AG10803 (cell line): ENCODE measurements at places on chromosomes 7 and 10.

DNA sequence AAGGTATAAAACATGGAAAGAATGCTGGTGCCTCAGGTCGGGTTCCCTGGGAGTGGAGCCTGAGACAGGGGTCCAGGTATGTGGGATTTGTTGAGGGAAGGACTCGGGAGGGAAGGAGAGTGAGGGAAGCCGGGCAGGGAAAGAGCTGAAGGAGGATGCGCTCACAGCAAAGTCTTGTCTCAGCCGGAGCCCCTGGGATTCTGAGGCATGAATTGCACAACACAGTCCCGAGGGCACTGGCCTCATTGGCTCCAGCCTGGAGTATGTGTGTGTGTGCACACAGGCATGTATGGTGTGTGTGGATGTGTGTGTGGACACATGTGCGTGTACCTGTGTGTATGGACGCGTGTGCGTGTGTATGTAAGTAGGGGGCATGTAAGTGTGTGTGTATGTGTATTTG is 87.4 kb downstream of the WDFY4 start:
- no peak for DNase-seq

DNA sequence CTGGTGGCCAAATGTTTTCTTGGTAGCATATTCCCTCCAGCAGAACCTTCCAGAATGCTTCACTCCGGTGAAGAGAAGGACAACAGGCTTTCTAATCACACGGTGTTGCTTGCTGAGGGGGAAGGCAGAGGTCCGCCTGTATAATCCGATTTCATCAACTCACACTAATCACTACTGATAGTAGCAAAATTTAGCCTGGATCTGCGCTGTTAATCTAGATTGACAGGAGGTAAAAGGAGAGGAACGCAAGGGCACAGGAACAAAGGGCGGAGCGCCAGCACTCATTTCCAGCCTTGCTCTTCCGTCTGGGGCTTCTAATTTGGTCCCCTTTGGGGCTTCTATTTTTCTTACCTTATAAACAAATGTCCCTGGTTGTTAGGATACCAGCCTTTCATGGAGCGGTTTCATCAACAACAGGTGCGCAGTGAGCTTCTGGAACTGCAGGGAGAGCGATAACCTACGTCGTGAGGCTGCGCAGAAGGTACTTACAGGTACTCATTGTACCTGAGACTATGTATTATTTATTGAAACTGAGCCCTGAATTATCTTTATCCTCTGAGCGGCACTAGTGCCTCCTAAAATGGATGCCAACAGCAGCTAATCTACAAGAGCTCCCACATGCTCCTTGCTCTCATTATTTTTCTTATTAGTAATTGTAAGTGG is 150.6 kb downstream of the CACNB2 start:
- no peak for DNase-seq

GRCh38 chr7:105881439-105881838 is 5.0 kb upstream of the ATXN7L1 start:
- no peak for DNase-seq

DNA sequence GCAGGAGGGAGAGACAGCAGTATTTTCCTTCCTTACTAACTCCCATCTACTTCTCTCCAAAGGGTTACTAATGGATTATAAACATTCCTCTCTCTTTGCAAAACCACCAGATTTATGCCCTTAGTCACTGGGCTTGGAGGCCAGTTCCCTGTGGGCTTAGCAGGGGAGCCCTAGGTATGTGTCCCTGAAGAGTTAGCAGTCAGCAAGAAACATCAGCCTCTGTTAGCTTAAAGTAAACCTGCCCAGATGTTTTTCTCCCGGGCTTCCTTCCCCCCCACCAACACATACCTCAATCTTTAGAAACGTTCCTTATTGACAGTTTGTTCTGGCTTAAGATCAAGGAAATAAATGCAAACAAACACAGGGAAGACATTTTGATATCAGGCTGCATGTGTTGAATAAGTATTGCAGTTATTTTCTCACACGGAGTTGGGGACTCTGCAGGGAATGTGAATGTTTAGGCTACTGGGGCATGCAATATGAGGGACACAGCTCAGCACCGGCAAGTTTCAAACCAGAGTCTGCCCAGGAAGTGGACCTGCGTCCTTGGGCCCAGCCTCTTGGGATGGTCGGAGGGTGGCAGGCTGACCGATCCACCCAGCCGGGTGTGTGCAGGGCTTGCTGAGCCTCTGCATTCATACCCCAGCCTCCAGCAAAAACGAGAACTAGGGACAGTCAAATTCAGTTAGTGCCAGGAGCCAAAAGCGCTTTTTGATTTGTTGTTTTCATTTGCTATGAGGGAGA is 252.0 kb upstream of the GRB10 start:
- DNase-seq, result peak; percentile 79

DNA sequence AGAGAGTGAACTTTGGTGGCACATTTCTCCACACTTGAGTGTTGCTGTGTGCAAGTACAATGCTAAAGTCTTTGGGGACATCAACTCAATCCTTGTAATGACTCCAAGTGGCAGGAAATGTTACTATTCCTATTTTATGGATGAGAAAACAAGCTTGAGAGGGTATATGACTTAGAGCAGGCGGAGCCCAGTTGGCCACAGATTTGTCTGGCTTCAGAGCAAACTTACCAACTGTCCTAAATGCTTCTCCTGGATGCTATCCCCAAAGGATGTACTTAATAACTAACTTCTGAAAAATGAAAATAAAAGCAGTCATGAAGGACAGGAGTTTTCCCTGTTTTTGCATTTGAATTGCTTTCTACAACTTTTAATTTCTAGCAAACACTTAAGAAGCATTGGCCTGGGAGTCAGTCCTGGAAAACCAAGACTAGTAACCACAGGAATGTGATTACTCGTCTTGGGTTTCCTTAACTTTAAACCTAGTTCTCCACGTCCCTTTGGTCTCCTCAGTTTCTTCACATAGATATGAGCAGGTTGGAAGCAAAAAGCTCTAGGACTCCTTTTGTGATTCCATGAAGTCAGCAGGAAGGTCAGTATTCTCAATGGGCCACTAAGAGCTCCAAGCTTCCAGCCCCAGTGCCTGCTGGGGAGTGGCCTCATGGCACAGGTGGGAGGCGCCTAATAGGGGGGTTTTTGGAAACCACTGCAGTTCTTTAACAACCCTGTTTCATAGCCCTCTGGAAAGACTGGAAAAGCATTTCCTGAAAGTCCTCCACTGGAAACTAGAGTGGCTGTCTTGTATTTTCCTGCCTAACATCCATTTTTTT is 140.8 kb downstream of the GLCCI1 start:
- DNase-seq, result peak; percentile 31

GRCh38 chr10:43253461-43254198 is 13.2 kb downstream of the RASGEF1A start:
- DNase-seq, result no peak

GRCh38 chr7:112723416-112723815 is 66.8 kb downstream of the TMEM168 start:
- peak; percentile 13 for DNase-seq
